ENCODE measurements at places on chromosomes 3 and 15.
A peak's percentile ranks its signal among the peaks of the same experiment; 100 is the strongest.

GRCh38 chr3:12467746-12468145, 16.5 kb upstream of the TSEN2 start:
- DNase-seq, result no peak

GRCh38 chr15:69576948-69577351, 124.3 kb downstream of the RPLP1 start:
- no peak for DNase-seq

DNA sequence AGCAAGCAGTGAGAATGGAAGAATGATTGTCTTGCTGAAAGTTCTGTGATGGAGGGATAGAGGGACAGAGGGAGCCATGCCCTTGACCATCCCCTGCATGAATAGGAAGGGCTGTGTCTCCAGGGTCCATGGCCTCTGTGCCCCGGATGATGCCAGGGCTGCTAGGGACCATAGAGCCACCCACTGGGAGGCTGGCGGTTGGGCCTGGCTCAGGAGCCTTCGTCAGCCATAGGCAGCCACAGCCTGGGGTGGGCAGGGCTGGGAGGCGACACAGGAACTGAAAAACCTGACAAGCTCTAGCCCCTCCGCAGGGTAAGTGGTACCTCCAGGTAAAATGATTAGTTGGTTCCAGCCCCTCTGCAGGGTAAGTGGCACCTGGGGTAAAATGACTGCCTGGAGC, 19.1 kb upstream of the LAMP3 start:
- DNase-seq, result no peak

DNA sequence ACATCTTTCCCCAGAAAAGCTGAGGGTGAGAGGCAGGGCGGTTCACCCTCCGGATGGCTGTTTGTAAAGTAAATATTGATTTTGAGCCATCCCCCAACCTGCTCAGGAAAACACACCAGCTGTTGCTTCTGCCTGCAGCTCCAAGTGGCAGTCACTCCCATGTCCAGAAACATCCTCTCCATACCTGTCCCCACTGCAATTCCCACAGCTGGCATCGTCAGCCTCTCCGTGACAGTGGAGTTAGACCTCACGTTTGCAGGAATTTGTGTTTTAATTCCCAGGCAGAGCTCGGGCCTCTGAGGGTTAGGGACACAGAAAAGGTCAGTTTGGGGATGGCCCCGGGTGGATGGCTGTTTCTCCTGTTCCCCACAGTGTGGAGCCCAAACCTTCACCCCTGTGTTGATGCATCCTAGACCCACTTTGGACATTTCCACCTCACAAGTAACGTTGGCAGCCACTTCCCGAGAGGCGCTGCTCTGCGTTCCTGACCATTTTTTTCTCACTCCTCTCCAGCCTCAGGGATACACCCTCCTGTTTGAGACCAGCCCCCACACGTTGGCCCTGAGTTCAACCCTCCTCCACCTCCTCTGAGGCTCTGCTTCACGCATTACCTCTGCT, 11.8 kb upstream of the FAM174B start:
- no peak for DNase-seq

- no peak for DNase-seq
Observed at GRCh38 chr3:160450846-160451245, 1.3 kb upstream of the TRIM59 start.

DNA sequence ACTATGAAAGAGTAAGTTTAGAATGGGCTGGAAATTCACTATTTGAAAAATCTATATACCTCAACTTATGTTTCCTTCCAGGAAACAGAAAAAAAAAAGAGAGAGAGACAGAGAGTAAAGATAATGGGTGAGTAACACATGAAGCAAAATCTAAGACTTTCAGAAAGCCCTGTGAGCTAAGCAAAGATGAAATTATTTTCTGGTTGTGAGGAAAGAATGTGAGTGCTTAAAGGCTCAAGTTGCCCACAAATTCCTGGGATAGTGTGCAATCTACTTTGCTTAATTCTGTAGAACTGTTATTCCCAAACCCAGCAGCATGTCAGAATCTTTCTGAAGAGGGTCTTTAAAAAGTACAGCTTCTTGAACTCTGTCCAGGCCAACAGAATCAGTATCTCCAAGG, 337.7 kb upstream of the AGTR1 start:
- DNase-seq, result no peak

GRCh38 chr3:172175254-172175599, 135.8 kb downstream of the FNDC3B start:
- no peak for DNase-seq

DNA sequence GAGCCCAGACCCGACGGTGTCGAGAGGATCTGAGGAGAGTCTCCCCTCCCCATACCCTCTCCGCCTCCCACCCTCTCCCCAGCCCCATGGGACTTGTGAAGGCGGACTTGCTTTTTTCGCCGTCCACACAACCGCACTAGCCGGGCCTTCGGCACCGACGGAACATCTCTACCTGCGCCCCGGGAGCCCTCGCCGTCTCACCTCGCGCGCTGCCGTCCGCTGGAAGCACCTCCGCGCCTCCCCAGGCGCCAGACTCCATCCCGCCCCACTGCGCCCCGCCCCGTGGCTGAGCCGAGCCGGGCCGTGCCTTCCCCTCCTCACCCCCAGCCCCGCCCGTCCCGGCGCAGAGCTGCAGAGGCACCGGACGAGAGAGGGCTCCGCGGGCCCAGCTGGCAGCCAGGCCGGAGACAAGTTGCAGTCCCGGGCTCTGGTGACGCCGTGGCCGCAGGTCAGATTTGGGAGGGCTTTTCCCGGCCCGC, at the start of the genes DUOX1 and DUOXA1:
Gene DUOX1 (plus strand): TSS at position 344 of the 479 bp plus-strand sequence. CDS start 1,973 bp downstream, outside the sequence.
Gene DUOXA1 (minus strand): TSS at position 229 of the 479 bp plus-strand sequence. CDS start 6,865 bp downstream, outside the sequence.
- DNase-seq, result no peak

DNA sequence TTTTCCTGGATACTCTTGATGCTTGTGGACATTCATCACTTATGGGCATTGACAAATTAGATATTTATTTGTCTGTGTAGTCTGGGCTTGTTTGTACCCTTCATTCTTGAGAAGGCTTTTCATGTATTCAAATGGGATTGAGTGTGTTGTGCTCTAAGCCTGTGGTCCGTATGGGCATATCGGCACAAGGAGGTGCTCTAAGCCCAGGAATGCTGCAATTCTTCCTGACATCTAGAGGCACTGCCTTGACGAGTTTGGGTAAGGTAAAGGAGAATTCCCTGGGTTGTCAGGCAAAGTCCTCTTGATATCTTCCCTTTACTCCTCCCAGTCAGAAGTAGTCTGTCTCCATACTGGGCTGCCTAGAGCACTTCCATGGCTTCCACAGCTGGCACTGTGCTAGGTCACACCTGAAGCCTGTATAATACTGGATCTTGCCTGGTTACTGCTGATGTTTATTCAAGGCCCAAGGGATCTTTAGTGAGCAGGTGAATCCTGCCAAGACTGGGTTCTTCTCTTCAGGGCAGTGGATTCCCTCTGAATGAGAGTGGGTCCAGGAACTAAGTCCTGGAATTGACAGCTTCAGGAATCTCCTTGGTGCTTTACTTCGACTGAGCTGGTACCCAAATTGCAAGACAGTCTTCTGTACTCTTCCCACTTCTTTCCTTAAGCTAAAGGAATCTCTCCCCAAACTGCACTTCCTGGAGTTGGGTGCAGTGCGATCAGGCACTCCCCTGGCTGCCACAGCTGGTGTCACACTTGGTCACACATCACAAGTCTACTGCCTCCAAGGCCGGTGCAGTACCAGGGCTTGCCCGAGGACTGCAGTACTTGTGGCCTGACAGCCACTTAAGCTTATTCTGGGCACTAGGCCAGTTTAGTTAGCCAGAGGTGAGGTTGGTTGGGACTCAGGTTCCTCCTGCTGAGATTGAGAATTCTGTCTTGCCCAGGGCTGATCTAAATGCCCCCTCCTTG, 46.0 kb downstream of the GALK2 start:
- DNase-seq, result peak; percentile 12

DNA sequence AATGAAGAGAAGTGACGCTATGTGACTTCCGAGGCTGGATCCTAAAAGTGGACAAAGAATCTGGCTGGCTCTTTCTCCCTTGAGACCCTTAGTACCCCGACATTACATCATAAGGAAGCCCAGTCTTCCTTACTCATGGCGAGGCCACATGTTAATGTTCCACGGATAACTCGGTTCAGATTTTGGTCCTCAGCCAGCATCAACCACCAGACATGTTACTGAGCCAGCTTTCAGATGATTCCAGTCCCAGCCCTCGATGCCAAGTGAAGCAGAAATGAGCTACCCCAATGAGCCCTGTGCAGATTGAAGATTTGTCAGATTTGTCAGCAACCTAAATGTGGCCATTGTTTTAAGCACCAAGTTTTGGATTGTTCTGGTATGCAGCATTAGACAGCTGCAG, 46.6 kb downstream of the SLCO2A1 start:
- DNase-seq, result no peak

DNA sequence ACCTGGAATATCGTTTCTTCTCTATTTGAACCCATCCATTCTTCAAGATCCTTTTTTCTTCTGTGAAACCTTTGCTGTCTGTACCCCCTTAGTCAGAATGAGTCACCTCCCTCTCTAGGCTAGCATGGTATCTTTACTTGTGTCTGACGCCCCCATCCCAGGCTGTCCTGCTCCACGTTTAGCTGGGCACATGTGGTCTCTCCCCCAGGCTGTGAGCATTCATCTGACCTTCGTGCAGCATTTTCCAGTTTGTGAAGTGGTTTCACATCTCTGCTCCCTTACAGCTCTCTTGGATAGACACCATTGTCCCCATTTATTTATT, 14.3 kb upstream of the TLE3 start:
- no peak for DNase-seq

DNA sequence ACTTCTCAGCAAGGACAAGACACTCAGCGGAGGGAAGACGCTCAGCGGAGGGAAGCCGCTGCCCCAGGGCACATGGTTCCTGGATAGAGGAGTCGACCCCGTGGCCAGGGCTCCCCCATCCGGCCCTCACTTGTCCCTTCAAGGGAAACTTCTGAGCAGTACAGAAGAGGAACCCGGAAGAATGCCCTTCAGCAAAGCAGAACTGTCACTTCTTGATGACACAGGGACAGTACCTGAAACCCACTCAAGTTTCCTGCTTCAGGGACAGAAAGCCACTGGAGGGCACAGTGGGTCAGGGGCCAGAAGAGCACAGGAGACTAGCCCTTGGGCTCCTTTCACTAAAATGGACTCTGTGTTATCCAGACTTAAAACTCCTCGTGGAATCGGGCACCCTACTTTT, 97.8 kb upstream of the RPL32 start:
- no peak for DNase-seq

GRCh38 chr3:49352281-49352680, 5.9 kb downstream of the GPX1 start:
- DNase-seq, result no peak

GRCh38 chr15:61951949-61952348, 108.3 kb downstream of the VPS13C start:
- no peak for DNase-seq

DNA sequence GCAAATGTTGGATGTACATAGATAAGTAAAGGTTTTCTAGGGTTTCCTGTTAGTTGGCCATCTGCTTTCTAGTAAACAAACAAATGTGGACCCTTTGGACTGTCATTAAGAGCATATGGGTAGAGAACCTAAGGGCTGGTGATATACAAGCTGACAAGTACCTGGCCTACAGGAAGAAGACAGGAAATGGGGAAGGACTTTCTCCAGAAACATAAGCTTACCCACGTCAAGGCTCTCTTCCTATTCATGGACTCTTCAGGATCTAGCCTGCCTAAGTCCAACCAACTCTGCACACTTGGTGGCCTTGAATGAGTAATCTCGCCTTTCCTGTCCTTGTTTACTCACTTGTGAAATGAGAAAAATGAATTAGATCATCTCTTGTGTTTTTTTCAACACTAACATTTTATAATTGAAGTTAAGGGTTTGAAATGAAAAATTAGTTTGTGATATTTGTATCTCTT, 22.2 kb upstream of the GOLIM4 start:
- DNase-seq, result no peak

DNA sequence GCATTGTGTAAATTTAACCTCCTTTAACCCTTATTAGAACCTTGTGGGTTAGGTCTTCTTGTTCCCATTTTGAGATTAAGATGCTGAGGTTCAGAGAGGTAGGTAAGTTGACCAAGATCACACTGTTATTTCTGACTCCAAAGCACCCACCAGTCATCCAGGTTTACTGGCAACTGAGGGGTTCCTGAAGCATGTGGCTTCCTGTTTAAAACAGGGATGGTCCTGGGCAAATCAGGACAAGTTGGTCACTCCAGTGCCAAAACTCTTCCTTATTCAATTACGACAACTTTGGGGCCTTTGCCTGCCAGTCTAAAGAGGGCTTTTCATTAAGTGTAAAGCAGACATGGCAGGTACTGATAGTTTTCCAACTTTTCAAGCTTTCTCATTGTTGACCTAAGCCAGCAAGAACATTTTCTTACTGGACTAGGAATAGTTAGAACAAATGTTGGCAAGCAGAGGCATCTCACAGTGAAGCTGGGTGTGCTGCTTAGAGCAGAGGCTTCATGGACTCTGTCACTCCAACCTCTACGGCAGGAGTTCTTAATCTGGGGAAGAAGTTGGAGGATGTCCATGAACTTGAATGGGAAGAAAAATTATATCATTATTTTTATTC, 149.4 kb upstream of the ADAMTS9 start:
- DNase-seq, result no peak

DNA sequence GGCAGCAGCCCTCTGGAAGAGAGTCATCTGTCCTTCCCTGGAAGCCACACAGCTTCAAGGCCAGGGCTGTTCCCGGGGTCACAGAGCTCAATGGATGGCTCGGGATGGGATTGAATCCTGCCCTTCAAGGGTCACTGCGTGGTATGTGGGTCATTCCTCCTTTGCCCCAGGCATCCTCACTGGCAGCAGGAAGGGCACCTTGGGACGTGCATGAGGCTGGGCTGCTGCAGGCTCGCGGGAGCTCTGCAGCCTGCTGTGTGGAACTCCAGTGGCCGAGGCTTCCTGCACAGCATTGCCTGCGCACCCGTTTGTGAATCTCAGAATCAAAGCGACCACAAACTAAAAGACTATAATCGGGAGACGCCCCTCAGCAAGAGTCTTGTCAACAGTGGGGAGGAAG, 60.7 kb downstream of the PCSK6 start:
- DNase-seq, result no peak

DNA sequence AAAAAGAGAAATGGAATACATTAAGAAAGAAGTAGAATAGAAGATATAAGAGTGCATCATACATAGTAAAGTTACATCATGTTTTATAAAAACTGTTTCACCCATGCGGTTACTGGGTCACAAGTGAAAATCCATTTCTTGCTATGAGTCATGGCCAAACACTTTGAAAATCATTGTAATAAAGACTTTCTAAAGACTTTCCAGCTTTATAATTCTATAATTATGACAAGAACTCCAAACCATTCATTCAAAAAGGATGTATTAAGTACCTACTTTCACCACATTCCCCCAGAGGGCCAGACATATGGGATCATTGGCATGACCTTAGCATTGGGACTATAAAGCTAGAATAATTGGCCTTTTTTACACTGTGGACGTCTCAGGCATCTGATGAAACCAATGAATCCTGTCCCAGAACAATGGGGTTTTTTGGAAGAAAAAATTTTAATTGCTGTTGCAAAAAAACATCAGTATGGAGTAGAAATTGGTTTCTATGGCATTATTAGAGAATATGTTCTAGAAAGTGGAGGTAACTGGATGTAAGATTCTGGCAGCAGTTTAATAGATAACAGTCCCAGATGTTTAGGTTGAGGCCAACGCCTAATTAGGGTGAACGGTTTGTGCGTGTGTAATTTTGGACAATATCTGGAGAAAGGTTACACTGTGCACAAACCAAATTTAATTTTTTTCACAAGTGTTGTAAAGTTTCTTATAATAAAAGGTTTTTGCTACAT, 3.3 kb upstream of the SKIC8 start:
- no peak for DNase-seq

GRCh38 chr15:45185903-45186770, 1.6 kb downstream of the SHF start:
- DNase-seq, result no peak

All from GM12891 (cell line).